Stomach (tissue), 19 donors: ENCODE measurements at places on chromosomes 1 and 21.

- no peak overlapping the region for H3K27ac ChIP-seq
- no peaks in the 10 kb centered on the region for H3K4me1 ChIP-seq
Observed at GRCh38 chr1:37181425-37181824, 147.1 kb upstream of the GRIK3 start.

DNA sequence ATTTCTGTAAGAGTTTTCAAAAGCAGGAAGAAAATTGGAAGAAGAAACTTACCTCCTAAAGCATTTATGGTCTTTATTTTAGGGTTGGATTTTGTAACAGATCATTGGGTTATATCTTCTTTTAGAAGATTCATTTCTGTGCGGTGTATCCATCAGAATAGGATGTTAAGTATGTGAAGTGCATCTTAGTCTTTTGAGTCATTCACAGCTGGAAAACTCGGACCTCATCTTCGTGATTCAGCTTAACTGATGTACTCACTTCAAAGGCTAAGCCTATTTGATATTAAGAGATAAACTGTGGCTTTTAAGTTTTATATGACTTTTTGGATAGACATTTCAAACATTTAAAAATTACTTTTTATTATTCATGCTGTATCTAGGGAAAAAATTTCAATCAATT, 56.3 kb downstream of the GIPC2 start:
- DNase-seq = no peak
- no peak overlapping the region for H3K27ac ChIP-seq
- H3K4me1 ChIP-seq = no peaks in the 10 kb centered on the region
- H3K4me3 ChIP-seq = no peak overlapping the region
- H3K27me3 ChIP-seq = no peaks in the 10 kb centered on the region

GRCh38 chr1:8754993-8755392, 62.4 kb downstream of the RERE start:
- no peaks in the 10 kb centered on the region for H3K36me3 ChIP-seq
- no peaks in the 10 kb centered on the region for H3K27me3 ChIP-seq
- H3K4me3 ChIP-seq = no peak overlapping the region
- DNase-seq = no peak
- H3K27ac ChIP-seq = no peak overlapping the region

DNA sequence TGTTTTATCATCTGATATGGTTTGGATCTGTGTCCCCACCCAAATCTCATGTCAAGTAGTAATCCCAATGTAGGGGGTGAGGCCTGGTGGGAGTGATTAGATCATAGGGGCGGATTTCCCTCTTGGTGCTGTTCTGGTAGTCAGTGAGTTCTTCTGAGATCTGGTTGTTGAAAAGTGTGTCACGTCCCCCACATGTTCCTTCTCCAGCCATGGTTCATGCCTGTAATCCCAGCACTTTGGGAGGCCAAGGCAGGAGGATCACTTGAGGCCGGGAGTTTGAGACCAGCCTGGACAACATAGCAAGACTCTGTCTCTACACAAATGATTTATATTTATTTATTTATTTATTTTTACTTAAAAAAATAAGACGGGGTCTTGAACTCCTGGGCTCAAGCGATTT, 30.8 kb upstream of the EDARADD start:
- H3K27me3 ChIP-seq = no peaks in the 10 kb centered on the region
- DNase-seq = no peak
- H3K4me1 ChIP-seq = peaks cover 9% of the 10 kb centered on the region
- no peaks in the 10 kb centered on the region for H3K36me3 ChIP-seq
- H3K27ac ChIP-seq = no peak overlapping the region
- no peak overlapping the region for H3K4me3 ChIP-seq

- no peak for DNase-seq
- no peaks in the 10 kb centered on the region for H3K36me3 ChIP-seq
- no peak overlapping the region for H3K27ac ChIP-seq
- H3K4me1 ChIP-seq = no peaks in the 10 kb centered on the region
- H3K27me3 ChIP-seq = no peaks in the 10 kb centered on the region
Observed at GRCh38 chr1:14313731-14314431, 284.6 kb upstream of the KAZN start.

DNA sequence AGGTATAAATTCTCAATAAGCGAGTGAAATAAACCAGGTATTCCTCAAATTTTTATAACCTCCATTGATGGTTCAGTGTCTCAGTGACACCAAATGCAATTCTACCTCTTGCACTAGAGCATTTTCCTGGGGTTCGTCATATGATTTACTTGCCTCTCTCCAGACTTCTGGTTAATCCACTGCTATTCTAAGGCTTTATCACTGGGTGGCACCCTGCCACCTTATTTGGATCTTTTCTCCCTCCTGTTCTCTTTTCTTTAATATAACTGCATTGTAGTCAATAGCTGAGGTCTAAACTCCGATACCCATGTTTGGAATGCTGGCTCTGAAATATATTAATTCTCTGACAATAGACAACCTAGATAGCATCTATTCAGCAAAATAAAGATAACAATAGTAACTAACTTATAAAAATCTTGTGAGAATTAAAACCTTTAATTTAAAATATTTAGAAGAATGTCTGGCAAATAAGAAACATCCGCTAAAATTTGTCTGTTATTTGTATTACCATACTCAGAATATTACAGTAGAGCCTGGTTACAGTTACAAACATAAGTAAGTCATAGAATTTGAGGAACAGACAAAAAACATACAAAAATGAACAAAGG, 436.4 kb downstream of the PLA2G4A start:
- H3K4me3 ChIP-seq = no peak overlapping the region
- H3K27ac ChIP-seq = no peak overlapping the region
- H3K27me3 ChIP-seq = no peaks in the 10 kb centered on the region
- H3K36me3 ChIP-seq = no peaks in the 10 kb centered on the region
- DNase-seq = no peak

GRCh38 chr21:42665026-42665425, 11.6 kb downstream of the PDE9A start:
- no peak for DNase-seq
- peaks cover 55% of the 10 kb centered on the region for H3K4me1 ChIP-seq
- no peak overlapping the region for H3K4me3 ChIP-seq
- no peaks in the 10 kb centered on the region for H3K36me3 ChIP-seq
- no peaks in the 10 kb centered on the region for H3K27me3 ChIP-seq
- H3K27ac ChIP-seq = no peak overlapping the region

DNA sequence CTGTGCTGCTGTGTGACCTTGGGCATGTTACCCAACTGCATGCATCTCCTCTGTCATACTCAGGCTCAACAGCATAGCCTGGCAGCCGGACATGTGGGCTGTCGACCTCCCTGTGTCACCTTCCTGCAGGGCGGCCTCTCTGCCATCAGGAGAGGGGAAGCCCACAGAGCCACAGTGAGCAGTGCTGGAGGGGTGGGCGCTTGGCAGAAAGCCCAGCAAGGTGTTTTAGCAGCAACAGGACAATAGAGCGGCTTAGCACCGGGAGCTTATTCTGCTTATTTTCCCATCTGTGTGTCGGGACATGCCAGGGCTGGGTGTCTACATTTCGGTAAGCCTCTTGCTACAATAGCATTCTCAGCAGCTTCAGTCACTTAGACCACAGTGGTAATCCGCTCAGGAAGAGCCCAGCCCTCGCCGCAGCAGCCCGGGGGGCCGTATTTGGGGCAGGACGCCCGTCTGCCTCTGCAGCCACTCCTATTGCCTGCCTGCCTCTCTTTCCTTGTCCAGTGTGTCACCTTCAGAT, 22.8 kb upstream of the CDK18 start:
- no peak overlapping the region for H3K4me3 ChIP-seq
- no peak for DNase-seq
- no peaks in the 10 kb centered on the region for H3K36me3 ChIP-seq
- H3K4me1 ChIP-seq = peaks cover 4% of the 10 kb centered on the region
